ENCODE measurements at places on chromosomes 2 and 18.

GRCh38 chr2:233498126-233498525, 68.5 kb downstream of the USP40 start:
- no peak for DNase-seq

- DNase-seq, result no peak
Observed at GRCh38 chr2:209790066-209790728, 18.6 kb downstream of the UNC80 start.

DNA sequence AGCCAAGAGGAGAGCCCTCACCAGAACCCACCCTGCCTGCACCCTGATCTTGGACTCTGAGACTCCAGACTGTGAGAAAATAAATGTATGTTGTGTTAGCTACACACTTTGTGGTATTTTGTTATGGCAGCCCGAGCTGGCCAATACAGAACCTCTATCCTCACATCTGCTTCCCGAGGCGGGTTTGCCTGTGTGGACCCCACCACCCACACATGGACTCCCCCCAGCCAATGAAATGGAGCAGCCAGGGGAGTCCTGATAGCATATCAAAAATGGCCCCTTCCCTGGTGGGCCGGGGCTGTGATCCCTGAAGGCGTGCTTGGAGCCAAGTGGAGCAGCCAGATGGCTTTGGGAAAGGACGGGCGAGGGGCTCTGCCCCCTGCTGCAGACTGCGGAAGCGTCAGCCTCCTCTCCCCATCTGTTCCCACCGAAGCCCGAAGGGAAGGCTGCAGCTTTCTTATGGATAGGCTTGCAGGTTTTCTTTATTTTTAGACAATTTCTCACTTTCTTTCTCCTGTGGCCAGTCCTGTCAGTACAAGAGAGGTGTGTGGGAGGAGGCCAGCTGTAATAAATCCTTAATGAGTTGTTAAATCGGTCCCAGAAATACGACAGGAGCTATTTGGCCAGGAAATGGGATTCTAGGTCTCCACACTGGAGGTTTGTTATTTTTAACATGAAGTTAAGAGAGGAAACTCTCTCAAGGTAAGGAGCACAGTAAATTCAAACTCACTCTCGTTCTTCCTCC, 34.4 kb downstream of the TEX51 start:
- no peak for DNase-seq

GRCh38 chr2:23419171-23420090, 34.5 kb downstream of the KLHL29 start:
- DNase-seq, result peak; percentile 56

DNA sequence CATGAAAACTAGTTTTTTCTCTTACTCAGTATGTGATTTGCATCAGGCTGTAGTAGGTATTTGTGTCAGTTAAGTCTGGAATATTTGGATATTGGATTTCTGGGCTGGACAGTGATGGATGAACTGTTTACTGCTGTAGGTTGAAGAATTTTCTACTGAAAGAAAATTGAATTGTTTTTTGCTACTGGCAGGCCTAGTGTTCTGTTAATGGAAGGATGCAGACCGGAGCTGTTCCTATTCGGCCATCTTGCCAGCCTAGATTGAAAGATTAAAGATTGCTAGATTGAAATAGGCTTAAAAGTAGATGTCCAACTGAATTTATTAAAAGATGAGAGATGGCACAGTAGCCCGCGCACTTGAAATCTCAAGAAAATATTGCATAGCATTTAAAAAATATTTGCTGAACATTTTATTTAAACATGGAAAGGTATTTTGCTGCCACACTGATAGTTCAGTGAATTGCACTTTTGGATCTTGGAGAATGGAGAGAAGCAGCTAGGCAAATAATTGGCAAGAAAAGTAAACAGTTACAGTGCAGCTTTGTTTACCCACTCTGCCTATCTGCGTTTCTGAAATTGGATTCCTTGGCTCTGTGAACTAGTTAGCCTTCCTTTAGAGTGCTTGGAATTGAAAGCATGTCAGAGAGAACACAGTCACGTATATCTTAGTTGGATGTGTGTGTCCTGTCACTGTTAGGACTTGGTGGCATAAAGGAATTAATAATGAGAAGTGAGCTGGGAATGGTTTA, 54.1 kb downstream of the EPB41L5 start:
- peak; percentile 12 for DNase-seq

GRCh38 chr18:80157708-80158343, 48.8 kb downstream of the ADNP2 start:
- peak; percentile 74 for DNase-seq

- DNase-seq, result no peak
Observed at GRCh38 chr18:14943486-14943885, 195.5 kb downstream of the ANKRD30B start.

GRCh38 chr18:13672657-13673056, 53.7 kb downstream of the FAM210A start:
- DNase-seq, result no peak

GRCh38 chr18:8005870-8006569, 438.9 kb downstream of the PTPRM start:
- no peak for DNase-seq

- no peak for DNase-seq
Observed at GRCh38 chr2:8413589-8414135, 268.2 kb upstream of the ID2 start.

Measured in fibroblast of mammary gland (primary cell).